Skeletal muscle tissue (tissue), 5 donors: ENCODE measurements at places on chromosomes 12 and 14. TPM values are rescaled to one million over a fixed set of nuclear protein-coding genes. Genes with fewer than 3 reads are reported as not detected.

The NAB2 gene
- total RNA-seq, result 38.1 TPM

The KLRC2 gene
- 1.0 TPM for total RNA-seq

The CISTR gene
- not detected for total RNA-seq

The SIX4 gene
- total RNA-seq, result 11.0 TPM

The REP15 gene
- 1.0 TPM for total RNA-seq

The RASSF9 gene
- 2.6 TPM for total RNA-seq

The ACACB gene
- 27.7 TPM for total RNA-seq

The SLC6A15 gene
- 0.52 TPM for total RNA-seq

The SERPINA3 gene
- total RNA-seq, result not detected

The RNFT2 gene
- 1.0 TPM for total RNA-seq

The NCOR2 gene
- 32.9 TPM for total RNA-seq

The TOMM20L gene
- not detected for total RNA-seq

The PTPRQ gene
- 3.7 TPM for total RNA-seq

The TSPAN11 gene
- total RNA-seq, result 7.3 TPM

The PRB2 gene
- not detected for total RNA-seq

The LRRK2 gene
- total RNA-seq, result 11.0 TPM

The SLC15A5 gene
- total RNA-seq, result not detected

The ETFRF1 gene
- 15.1 TPM for total RNA-seq

The LRTM2 gene
- not detected for total RNA-seq

The ARHGAP9 gene
- total RNA-seq, result 5.2 TPM

The PGF gene
- 8.9 TPM for total RNA-seq

The LARP4 gene
- 37.6 TPM for total RNA-seq

The KCNH5 gene
- under 0.01 TPM for total RNA-seq

The GALNT8 gene
- total RNA-seq, result 5.2 TPM

The PPM1H gene
- total RNA-seq, result 4.2 TPM

The NANOG gene
- total RNA-seq, result 0.52 TPM

The RDH12 gene
- 0.52 TPM for total RNA-seq

The TBX5 gene
- 2.1 TPM for total RNA-seq

The KRT6A gene
- total RNA-seq, result 1.6 TPM

The DLK1 gene
- 283 TPM for total RNA-seq

The CCDC88C gene
- 9.4 TPM for total RNA-seq

The DHRS4L2 gene
- total RNA-seq, result 8.9 TPM

The SART3 gene
- total RNA-seq, result 43.3 TPM

The CMA1 gene
- total RNA-seq, result 0.52 TPM

The LALBA gene
- total RNA-seq, result not detected

The CD9 gene
- 62.6 TPM for total RNA-seq

The TNFAIP2 gene
- 21.9 TPM for total RNA-seq
